ENCODE measurements at places on chromosomes 6 and 20.

- no peak for DNase-seq
These were observed 19.9 kb downstream of the PMEPA1 start for GRCh38 chr20:57689745-57690481.

DNA sequence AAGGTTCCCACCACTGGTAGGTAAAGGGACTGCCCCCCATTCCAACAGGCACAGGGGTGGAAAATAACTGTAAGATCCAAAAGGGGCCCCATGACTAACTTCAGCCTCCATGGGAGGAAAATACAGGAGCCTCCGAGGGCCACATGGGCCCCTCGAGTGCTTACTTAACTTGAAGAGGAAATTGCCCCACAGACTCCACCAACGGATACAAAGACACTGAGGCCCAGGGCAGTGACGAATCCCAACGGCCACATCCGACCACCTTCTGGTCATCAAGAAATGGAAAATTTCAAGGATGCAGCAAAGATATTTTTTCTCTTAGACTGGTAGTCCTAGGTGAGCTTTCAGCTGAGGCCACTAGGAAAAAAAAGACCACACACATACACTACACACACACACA is 116.0 kb upstream of the MRPS10 start:
- DNase-seq: no peak

- no peak for DNase-seq
These were observed 449.5 kb downstream of the PLCB1 start for GRCh38 chr20:8581446-8582183.

- DNase-seq: no peak
These were observed 71.4 kb downstream of the ALDH5A1 start for GRCh38 chr6:24566020-24566767.

DNA sequence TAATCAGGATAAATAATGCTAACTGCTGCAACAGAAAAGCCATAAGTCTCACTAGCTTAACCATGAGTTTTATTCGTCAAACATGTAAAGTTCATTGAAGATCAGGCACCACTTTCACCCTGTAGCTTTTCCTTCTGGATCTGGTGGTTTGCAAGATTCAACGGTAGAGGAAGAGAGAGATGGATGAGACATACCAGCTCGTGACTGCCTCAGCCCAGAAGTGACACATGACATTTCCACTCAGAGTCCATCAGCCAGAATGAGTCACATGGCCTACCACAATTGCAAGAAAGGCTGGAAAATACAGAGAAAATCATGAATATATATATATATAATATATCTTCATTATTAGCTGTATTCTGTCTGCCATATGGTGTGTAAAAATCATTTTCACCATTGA is 29.0 kb downstream of the SPTLC3 start:
- DNase-seq: no peak

- no peak for DNase-seq
These were observed 159.2 kb downstream of the RPS12 start for GRCh38 chr6:132973514-132973993.

DNA sequence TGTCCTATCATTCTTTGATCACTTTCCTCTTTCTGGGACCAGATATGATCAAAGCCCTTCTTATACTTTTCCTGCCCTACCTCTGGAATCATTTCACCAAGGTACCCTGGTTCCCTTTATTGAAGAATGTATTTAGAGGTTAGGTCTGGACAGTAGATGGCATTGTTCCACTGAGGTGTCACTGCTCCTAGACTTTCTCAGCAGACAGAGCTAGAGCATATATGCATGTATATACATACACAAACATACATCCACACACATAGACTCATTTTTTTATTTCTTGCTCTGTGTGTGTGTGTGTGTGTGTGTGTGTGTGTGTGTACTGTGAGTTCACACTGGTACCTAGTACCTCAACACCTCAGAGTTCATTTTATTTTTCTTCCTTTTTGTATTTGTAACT is 40.9 kb downstream of the PTPRA start:
- no peak for DNase-seq

GRCh38 chr20:59165891-59166709 is 2.5 kb downstream of the ZNF831 start:
- DNase-seq: no peak

DNA sequence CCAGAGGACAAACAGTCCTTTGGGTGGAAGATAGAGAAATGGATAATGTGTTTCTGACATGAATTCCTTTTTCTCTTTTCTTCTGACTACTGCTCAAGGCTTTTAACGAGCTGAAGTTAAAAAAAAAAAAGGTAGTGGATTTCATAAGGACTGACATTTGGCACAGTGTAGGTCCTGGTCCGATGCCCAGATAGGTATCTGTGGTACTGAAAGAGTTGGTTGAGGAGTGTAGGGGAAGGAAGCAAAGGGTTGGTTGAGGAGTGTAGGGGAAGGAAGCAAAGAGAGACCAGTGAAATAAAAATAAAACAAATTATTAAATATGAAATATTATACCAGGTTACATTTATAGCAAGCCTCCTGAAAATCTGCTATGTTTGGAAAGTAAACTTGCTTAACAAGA is 11.8 kb downstream of the UTRN start:
- DNase-seq: no peak

- DNase-seq: no peak
These were observed 495.0 kb upstream of the NRSN1 start for GRCh38 chr6:23630726-23631635.

- DNase-seq: no peak
These were observed 81.9 kb upstream of the QKI start for GRCh38 chr6:163332575-163332974.

GRCh38 chr6:128499079-128499731 is 21.2 kb downstream of the PTPRK start:
- DNase-seq: no peak

GRCh38 chr6:152572338-152573088 is 64.6 kb downstream of the SYNE1 start:
- no peak for DNase-seq

DNA sequence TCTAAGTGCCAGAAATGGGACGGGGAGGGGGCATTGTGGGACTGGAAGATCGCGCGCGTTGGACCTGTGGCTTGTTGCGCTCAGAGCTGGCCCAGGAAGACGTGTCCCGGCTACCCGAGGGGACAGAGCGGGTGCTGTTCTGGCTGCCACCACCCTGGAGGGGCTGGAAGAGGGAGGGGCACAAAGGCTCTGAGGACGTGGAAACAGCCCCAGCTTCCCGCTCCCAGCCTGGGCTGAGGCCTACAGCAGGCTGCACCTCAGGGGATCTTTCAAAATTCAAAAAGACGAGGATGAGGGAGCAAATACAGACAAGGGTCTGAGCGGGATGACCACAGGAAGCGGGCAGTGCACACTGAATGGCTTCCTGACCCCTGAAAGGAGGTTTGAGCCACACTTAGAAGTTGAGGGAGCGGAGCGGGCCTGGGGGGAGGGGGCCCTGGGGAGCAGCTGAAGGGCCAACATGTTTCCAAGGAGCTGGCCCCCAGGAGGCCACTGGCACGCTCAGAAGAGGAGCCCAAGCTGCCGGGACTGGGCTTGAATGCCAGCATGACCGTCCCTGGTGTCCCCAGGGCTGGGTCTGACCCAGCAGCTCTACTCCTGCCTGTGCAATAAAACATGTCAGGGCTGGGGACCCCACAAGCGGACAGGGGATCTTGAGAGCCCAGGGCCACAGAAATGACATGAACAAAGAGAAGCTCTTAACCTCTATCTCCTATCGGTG is 1.3 kb downstream of the OXT start:
- DNase-seq: no peak

DNA sequence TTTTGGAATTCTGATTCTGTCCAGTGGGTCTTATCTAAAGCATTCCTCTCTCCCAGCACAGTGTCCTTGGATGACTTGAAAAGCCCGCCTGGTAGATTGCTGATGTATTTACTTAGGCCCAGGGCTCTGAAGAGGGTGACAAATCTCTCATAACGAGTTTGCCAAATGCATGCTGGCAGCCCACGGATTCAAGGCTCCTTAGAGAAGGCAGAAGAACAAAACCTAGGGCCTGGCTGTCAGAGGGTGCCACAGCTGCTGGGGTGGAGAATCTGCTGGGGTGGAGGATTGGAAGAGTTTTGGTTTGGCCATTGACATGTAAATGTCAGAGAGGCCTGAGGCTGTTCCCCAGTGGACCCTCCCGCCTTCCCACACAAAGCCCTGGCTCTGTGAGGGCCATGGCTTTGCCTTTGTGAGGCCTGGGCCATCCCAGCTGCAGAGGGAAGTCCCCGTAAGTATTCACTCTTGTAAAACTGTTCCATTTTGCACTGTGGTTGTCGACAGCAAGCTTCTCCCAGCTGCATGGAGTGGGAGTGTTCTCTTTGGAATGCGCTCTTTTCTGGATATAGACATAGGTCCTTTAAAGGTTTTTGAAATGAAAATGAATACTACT is 50.3 kb downstream of the ANKRD6 start:
- no peak for DNase-seq

- no peak for DNase-seq
These were observed 55.1 kb downstream of the JAG1 start for GRCh38 chr20:10618611-10619245.

- DNase-seq: no peak
These were observed 5.4 kb upstream of the SIRT5 start for GRCh38 chr6:13568970-13569369.

- DNase-seq: no peak
These were observed 27.6 kb downstream of the ZNF311 start for GRCh38 chr6:28977341-28978132.

DNA sequence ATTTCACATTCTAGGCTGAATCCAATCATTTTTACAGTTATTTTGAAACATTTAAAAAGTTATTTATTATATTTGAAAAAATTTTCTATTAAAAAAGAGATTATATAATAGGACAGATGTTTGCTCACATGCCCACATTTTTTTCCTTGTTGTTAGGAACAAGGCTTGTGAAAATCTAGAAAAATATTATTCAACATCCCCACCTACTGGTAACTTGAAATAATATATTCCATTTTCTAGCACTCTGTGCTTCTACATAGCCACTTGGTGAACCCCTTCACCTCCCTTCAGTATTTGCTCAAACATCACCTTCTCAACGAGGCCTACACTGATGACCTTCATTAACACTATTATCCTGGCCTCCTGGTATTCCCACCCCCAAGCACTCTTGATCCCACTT is 18.3 kb upstream of the GPRC6A start:
- DNase-seq: no peak

DNA sequence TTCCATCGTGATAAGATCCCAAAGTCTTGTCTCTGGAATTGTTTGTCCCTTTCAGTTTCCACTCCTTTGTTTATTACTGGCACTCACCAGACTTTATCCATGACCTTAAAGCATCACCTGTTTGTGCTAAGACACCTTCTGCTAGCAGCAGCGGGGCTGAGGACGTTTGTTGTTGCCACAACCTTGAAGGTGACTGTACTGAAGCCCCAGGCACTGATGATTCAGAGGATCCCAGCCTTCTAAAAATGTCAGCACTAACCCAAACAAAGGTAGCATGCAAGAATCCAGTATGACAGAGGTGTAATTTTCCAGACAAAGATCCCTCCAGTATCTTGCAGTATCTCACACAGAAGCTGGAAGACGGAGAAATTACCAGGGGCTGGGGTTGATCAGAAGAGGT is 28.9 kb upstream of the SMIM8 start:
- DNase-seq: no peak

DNA sequence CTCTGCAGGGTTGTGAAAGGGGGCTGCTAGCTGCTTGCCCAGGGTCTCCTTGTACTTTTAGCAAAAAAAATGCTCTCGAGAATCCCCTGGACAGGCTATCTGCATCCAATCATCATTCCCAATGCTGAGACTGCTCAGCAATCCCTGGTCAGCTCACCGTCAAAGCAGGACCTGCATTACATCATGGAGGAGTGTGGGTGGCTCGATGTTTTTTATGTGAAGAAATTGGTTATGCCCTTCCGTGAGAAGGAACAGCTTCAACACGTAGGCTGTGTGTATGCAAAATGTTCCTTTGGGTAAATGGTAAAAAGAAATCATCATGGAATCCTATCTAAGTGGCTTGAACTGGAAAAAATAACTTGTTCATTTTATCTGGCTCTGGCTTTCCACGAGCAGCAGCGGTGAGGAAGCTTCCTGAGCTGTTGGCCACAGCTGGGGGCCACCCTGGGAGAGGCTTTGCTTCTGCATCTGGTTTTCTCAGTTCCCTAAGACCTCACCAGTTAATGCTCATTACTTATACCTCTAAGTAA is 111.4 kb downstream of the FYN start:
- DNase-seq: no peak

DNA sequence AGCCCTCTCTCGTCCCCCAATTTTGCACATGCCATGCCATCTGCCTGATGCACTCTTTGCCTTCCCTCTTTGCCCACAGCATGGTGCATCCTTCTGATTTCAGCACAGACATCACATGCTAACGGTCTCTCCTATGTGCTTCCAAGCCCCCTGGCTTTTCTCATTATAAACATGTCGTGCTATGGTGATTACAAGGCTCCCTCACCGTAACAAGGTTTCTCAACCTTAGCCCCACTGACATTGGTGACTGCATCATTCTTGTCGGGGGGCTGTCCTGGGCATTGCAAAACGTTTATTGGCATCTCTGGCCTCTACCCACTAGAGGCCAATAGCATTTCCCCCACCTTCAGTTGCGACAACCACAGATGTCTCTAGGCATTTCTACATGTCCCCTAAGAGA is 187.2 kb downstream of the TFAP2C start:
- no peak for DNase-seq

- no peak for DNase-seq
These were observed 72.8 kb downstream of the RTN4IP1 start for GRCh38 chr6:106556368-106556960.
